AG04449 (cell line): ENCODE measurements at places on chromosomes 3 and 15.

- no peak for DNase-seq
Measured at GRCh38 chr3:114746502-114746901, 400.6 kb downstream of the ZBTB20 start.

GRCh38 chr3:57956119-57956832 is 51.9 kb upstream of the FLNB start:
- DNase-seq, result peak; percentile 85

DNA sequence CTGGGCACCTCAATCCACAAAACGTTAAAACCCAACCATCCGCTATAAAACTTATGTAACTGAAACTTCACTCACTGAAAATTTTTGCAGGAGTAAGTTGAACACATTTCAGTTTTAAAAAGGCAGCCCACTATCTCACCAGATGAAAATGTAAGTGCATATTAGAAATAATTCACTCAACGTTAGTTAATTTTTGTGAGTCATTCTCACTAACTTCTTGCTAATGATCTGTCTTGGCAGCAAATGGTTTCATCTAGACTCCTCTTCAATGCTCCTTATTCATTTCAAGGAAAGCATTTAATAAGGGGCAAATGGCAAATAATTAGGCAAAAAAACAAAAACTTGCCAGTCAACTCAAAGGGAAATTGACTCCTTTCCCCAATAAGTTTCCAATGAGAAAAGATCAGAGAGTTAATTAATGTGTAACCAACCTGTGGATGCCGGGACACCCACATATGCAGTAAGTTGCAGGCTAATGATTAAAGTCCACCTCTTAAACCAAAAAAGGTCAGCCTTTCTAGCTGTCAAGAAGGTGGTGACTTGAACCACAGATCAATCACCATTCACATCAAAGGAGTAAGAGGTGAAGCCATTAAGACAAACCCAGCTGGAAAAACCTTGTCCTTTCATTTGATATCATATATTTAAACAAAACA is 22.9 kb upstream of the PRICKLE2 start:
- no peak for DNase-seq

DNA sequence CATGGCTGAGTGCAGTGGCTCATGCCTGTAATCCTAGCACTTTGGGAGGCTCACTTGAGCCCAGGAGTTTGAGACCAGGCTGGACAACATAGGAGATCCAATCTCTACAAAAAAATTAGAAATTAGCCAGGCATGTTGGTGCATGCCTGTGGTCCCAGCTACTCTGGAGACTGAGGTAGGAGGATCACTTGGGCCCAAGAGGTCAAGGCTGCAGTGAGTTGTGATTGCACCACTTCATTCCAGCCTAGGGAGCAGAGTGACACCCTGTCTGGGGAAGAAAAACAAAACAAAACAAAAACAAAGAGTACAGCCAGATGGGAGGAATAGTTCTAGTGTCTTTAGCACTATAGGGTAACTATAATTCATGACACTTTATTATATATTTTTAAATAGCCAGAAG is 26.2 kb upstream of the COMMD4 start:
- DNase-seq, result no peak

GRCh38 chr3:147793841-147794240 is 384.7 kb downstream of the ZIC1 start:
- DNase-seq, result no peak

DNA sequence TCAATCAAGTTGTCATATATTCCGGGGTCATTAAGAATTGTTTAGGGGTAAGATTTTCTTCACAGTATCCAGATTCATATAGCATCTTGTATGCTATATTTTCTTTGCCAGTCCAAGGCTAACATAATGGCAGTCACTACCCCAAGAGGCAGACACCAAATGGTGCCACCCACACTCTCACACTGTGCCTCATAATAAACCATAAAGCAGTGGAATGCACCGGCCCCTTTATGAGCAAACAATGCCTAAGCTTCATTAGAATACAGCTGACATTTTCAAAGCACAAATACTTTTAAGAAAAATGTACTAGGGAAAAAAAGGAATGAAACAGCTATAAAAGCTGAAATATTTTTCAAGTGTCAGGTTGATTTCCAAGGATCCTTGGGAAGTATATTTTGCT is 121.6 kb downstream of the TFDP2 start:
- DNase-seq, result no peak

DNA sequence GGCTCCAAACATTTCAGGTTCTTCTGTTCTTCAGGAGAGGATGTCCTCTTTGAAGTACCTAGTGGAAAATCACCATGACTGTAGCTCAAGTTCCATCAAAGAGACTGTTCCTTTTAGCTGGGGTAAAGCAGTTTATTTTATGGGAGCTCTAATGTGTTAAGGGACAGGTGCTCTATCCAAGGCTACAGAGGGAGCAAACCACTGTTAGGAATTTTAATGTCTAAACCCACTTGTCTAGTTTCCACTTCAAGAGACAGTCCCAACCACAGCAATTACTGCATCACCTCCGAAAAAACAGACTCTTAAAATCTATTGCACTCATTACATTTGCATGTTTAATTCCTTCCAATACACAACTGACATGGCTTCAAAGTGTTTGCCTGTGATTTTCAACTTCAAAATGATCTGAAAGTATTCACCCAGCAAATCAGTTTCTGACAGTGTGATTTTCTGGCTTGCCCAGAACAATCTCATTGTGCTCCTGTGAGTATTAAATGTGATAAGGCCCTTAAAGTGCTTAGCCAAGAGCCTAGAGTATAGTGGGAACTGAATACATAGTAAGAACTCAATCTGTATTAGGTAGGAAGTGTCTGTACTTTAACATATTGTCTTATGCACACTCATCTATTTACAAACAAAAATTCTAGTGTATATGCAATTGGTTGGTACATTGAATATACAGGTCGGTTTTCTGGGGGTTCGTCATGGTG is 266.5 kb upstream of the CCDC54 start:
- no peak for DNase-seq

DNA sequence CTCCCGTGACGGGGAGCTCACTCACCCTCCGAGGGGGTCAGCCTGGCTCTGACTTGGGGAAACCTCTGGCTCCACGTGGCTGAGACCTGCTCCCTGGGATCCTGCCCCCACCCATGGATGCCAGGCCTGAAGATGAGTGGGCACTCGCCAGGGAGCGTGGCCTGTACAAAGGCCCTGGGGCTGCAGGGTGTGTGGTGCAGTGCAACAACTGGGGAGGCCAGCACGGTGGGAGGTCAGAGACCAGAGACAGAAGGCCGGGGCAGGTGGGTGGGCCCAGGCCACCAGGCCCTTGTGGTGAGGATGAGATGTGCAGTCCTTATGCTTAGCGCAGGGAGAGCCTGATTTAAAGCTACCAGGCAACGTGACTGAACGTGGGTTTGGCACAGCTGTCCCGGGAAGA is 5.0 kb downstream of the DNAJB8 start:
- no peak for DNase-seq

GRCh38 chr15:71612397-71612722 is 198.0 kb upstream of the NR2E3 start:
- DNase-seq, result no peak

DNA sequence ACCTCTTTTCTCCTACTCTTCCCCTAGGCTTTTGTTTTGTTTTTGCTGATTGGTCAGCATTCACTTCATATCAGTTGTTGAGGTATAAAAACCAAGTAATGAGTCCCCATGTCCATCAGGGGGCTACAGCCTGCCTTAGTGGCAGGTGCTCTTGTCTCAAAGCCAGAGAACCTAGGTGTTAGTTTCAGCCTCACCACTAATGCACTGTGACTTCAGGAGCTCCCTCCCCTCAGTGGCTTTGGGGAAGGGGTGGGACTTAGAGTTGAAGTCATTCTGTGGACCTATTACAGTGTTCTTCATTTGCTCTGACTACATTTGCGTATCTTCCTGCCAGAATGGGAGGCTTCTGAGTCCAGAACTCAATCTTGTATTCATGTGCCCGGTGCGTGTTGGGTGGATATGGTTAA is 41.6 kb downstream of the NR2C2 start:
- no peak for DNase-seq

DNA sequence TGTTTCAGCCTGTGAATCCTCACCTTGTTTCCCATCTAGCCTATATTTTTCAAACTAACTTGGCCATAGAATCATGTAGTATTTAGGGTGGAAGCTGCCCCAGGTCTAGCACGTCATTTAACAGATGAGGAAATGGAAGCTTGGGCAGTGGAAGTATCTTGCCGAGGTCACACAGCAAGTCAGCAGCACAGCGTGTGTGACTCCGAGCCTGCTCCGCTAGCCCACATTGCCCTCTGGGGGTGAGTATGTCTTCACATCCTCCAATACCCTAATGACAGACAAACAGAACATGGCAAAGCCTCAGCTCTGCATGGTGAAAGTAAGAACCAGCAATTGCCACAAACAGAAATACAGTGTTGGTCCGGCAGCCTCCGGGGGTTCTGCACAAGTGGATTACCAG is 2.2 kb upstream of the CCR5 start:
- DNase-seq, result no peak

- DNase-seq, result no peak
Measured at GRCh38 chr3:100103558-100104441, 10.5 kb downstream of the FILIP1L start.

GRCh38 chr3:141123677-141124410 is 72.7 kb downstream of the SPSB4 start:
- no peak for DNase-seq

DNA sequence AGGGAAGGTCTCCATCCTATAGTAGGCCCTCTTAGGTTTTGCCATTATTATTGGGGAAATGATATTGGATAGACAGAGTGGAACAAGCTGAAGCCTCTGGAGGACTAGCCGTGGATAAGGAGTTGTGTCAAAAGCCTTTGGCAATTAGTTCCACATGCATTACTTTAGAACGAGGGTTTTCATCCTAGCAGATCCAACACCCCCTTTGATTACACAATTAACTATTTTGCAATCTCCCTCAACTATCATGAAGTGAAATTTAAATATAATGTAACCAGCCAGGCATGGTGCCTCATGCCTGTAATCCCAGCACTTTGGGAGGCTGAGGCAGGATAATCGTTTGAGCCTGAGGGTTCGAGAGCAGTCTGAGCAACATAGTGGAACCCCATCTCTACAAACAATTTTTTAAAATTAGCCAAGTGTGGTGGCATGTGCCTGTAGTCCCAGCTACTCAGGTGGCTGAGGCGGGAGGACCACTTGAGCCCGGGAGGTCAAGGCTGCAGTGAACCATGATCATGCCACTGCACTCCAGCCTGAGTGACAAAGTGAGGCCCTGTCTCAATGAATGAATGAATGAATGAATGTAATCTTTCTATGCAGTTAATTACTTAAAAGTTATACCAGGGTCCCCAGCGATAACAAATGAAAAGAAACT is 56.8 kb downstream of the PXYLP1 start:
- no peak for DNase-seq

DNA sequence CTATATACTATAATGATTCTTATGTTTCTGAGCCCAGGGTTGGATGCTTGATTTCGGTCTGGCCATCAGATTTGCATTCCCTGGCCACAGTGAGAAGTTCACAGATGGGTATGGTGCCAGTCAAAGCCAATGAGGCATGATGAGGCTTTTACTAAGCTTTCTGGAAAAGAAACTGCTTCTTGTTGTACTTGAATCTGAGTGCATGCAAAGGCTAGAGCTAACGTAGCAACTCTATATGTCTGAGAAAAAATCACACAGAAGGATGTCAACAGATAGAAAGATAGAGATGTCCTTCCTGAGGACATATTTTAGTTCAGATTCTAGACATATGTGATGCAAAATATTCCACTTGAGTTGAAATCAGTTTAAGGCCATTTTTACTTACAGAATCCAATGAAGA is 608.1 kb downstream of the ROBO1 start:
- DNase-seq, result no peak

- DNase-seq, result no peak
Measured at GRCh38 chr3:170813266-170813665, 56.7 kb downstream of the RPL22L1 start.

DNA sequence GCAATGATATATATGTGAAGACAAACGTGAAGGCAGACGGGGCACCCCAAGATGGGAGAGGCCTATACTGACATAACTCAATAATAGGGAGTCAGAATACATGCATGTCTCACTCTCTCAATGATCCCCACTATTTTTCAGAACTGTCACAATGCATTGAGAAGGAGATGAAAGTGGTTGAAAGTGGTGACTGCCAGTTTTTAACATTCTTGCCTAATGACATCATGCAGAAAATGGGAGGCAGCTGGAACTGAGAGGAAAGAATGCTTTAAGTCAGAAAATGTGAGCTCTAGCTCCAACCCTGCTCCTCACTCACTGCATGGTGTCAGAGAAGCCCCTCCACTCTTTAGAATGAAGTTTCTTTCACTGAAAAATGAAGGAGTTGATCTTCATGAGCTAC is 55.3 kb upstream of the P2RY1 start:
- DNase-seq, result no peak

- DNase-seq, result no peak
Measured at GRCh38 chr3:117719316-117719926, 1009.8 kb downstream of the TUSC7 start.

DNA sequence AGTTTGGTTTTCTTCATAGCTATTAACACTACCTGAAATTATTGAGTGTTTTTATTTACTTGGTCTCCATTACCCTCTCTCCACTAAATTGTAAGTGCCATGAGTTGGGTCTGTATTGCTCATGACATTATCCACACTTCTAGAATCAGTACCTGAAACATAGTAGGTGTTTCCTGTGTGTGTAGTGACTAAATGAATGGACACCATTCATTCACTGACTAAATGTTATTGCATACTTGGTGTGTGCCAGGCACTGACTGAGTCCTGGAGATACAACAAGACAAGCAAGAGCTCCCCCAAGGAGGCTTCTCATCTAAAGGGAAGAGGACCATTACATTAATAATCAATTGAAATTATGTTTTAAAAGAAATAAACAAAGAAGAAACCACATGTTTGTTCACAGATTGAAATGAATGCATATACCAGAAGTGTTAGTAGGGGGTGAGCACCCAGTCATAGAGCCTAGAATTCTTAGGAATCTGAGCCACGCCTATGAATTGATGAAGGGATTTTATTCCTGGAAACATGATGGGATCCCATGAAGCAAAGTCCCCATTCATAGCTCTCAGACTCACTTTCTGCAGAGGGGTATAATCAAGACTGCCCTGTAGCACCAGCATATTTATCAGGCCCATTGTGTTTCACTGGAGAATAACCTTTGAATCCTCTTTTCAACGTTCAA is 31.7 kb upstream of the ATOSA start:
- no peak for DNase-seq

DNA sequence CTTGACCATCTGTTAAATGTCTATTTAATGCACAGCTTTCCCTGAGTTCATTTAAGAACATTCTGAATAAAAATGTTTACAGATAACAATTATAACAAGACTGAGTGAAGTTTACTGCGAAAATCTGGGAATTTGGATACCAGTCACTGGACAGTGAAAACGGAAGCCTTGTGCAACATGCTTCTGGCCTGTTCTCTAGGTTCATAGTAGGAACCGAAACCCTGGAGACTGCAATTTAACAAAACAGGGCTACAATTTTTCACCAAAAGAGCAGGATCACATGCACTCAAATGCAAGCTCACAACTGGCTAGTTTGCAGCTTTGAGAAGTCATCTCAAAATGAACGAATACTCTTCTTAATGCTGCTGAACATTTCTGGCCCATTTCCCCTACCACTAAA is 435.9 kb downstream of the NR2F2 start:
- DNase-seq, result no peak
